ENCODE measurements at places on chromosomes 4 and X.

- DNase-seq = no peak
Observed at GRCh38 chrX:109927663-109928273, 75.1 kb upstream of the TMEM164 start.

DNA sequence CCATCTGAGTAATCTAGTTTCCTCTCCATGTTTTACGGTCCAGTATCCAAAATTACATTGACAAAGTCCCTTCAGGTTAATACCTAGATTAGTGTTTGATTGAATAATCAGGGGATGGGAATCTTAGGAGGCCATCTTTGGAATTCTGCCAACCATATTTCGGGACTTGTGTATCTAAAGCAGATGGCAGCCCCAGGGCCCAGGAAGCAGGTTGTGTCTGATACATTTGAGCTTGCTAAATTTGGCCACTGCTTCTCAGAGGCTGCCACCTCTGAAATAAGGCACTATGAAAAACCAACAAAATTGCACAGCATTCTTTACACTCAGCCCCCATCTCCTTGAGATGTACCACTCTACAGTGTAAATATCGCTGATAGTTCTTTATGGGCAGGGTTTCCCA is 102.1 kb downstream of the ASB9 start:
- DNase-seq = no peak

- DNase-seq = no peak
Observed at GRCh38 chr4:91222014-91222413, 1081.8 kb upstream of the GRID2 start.

- no peak for DNase-seq
Observed at GRCh38 chr4:14289708-14290107, 662.2 kb upstream of the BOD1L1 start.

GRCh38 chr4:180341926-180342325 is 1901.3 kb upstream of the TENM3 start:
- DNase-seq = no peak

- no peak for DNase-seq
Observed at GRCh38 chrX:7485061-7485460, 337.1 kb upstream of the PUDP start.

DNA sequence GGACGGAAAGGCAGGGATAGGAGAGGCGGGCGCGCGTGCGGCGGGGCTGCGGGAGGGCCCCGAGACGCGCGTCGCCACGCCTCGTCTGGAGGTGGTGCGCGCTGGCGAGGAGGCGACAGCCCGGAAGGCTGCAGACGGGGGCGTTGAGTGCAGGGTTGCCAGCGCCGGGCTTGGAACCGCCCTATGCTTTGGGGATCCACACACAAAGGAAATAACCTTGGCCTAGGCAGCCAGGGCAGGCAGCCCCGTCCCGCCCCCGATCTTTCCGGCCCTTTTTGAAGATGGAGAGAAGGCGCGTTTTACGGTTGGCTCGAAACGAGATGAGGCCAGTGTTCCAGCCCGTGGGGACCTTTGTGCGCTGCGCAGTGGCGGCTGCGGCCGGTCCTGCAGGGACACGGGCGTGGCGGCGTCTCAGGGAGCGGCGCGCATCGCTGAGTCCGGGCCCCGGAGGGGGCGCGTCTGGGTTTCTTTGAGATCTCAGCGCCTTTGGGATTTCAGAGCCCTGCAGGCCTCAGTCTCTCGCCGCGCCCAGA is 50.8 kb upstream of the TRIM2 start:
- peak; percentile 62 for DNase-seq

DNA sequence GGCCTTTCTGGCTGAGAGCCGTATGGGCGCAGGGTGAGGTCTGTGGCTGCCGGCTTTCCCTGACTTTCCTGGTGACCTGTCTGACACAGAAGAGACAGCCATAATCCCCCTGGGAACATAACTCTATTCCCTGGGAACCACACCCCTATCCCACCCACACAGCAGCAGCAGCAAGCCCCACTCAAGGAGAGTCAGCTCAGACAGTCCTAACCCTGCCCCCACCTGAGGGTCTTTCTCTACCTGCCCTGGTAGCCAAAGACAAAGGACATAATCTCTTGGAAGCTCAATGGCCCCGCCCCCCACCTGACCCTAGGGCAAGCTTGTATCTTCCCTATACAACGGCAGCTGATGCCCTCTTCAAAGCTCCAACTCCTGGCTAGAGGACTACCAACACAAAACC is 74.6 kb downstream of the PABPC4L start:
- no peak for DNase-seq

DNA sequence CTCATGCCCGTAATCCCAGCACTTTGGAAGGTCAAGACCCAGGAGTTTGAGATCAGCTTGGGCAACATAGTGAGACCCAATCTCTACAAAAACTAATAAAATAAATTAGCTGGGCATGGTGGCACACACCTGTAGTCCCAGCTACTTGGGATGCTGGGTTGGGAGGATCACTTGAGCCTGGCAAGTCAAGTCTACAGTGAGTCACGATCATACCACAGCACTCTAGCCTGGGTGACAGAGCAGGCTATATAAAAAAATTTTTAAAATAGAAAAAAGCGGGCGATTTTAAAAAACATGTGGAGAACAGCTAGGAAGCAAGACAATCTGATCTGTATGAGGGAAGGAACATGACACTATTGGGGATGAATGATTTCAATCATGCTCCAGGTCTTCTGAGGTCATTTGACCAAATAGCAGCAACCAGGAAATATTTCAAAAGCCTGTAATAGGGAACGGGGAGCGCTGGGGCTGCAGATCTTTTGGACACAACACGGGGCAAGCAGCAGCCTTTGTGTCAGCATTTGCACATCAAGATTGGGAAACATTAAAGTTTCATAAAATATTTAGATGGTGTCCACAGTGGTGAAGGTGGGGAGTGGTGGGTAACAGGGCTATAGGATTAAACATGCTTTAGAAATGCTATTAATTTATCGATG is 48.3 kb upstream of the GUCY1A1 start:
- DNase-seq = no peak

GRCh38 chrX:9659571-9660195 is 106.0 kb downstream of the GPR143 start:
- no peak for DNase-seq

DNA sequence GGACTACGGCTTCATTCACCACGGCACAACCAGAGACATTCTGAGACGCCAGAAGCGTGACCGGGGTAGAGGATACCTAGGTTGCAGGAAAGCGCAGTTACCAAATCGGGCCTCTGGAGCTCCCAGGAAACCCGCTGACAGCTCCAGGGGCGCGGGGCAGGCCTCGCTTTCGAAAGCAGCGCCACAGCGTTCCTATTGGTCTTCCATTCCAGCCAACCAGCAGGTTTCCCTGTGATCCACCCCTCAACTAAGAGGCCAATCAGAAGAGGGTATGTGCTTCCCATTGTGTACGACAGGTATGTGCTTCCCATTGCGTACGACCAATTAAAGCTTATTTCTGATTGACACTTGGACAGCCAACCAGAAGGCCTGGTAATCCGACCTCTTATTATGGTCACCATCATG is 14.9 kb downstream of the SNX12 start:
- no peak for DNase-seq

DNA sequence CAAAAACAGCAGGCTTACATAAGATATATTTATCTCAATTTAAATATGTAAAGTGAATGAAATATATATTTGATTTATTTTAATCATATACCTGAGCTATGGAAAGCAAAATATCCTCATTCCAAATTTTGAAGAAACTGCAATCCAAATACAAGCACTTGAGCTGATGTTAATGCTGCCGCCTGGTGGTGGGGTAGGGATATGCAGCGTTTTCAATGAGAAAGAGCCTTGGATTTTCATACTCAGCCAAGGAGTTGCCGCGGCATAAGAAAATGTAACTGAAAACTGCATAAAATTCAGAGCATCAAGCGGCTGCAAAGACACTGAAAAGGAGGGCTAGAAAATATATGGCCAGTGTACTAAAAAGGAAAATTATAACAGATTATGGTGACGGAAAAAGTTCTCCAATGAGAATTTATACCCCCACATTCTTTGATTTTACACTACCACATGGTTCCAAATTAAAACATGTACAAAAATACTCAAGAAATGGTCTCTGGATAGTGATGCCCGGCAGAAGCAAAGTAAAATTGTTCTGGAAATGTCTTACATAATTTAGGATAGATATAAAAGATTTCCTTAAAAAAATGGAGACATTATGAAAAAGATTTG is 660.3 kb upstream of the PITX2 start:
- DNase-seq = peak; percentile 3

GRCh38 chrX:154136627-154137161 is 7.3 kb upstream of the OPN1LW start:
- peak; percentile 88 for DNase-seq

DNA sequence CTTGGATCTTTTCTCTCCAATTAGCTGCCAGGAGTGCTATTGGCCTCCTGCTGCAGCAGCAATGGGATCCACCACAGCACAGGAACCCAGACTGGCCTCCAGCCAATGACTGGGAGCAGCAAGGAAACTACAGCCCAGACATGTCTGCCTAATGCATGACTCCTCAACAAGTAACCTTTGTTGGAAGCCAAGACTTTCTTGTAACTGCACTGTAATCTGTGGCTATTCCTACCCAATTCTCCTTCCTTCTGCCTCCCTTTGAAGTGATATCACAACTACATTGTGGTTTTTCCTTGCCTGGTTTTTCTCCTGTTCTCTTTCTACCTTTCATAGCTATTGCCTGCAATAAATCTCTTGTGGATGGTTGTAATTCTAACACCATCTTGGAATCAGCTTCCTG is 39.8 kb downstream of the SNCA start:
- no peak for DNase-seq

DNA sequence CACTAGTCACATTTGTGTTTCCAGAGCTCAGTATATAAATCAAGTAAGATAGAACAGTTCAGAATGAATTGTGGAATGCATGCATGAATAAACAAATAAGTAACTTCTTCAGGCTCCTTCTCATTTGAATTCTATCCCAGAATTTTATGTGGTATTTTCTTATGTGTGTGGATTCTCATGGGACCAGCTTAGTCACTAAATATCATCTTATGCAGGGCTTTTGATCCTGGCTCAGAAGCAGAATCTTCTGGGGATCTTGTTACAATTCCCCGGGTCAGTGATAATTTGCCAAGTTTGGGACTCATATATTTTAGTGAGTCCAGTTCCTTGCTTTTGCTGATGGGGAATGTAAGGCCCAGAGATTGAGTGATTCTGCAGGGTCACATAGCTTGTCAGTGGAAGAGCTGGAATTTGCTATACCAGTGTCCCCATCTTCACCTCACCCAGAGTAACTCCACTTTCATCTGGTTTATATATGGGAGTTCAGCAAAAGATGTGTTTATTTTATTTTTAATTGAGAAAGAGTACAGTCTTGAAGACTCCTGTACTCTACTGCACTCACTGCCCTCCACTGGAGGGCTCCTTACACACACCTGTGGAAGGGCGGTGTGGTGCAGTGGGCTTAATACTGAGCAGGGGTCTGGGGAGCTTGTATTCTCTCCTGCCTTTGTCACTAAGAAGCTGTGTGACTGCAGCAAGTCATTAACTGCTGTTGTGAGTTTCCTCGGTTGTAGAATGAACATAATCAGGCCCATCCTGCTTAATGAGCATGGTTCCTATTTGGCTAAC is 198.2 kb upstream of the CXorf66 start:
- DNase-seq = no peak

- no peak for DNase-seq
Observed at GRCh38 chr4:156113138-156113765, 159.6 kb upstream of the CTSO start.

- no peak for DNase-seq
Observed at GRCh38 chr4:66052426-66052825, 382.1 kb upstream of the EPHA5 start.

- no peak for DNase-seq
Observed at GRCh38 chr4:155548173-155548572, 118.5 kb upstream of the GUCY1A1 start.

GRCh38 chrX:4182408-4182806 is 469.0 kb upstream of the PRKX start:
- no peak for DNase-seq

GRCh38 chr4:15153662-15154061 is 151.4 kb downstream of the CPEB2 start:
- no peak for DNase-seq

DNA sequence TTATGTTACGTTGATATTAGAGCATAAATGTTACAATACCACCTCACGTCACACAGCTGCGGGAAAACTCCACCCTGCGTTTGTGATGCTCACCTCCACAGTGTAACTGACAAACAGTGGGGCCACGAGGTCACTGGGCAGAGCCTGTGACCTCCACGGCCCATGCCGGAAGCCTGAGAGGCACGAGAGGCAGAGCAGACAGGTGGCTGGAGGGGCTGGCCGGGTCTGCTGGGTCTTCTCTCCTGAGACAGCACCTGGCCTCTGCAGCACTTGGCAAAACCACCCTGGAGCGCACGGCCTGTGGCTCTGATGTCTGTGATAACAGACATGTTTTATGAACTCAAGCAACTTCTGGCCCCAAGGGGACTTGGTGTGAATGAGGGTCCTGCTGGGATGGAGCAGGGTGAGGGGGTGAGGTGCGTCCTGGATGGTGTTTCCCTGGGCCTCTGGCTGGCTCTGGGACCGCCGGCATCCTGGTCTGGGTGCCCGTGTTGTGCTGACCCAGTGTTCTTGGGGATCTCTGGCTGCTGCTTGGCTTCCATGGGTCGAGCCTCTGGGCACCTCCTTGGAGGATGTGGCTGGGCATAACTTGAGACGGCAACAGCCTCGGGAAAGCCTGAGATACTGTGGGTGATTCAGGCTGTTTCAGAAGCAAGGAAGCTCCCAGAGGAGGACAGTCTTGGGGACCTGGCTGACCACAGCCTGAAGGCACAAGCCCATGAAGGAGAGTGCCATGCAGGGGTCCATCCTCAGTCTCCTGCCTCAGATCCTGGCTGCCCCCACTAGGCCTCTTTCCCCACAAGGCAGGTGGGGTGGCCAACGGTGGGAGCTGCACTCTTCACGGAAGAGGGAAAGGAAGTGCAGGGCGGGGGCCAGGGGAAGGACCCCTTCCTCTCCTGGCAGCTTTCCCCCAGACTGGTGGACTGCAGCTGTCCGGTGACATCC is 19.7 kb downstream of the RNF212 start:
- no peak for DNase-seq

GRCh38 chrX:123060986-123061385 is 123.1 kb upstream of the GRIA3 start:
- no peak for DNase-seq

DNA sequence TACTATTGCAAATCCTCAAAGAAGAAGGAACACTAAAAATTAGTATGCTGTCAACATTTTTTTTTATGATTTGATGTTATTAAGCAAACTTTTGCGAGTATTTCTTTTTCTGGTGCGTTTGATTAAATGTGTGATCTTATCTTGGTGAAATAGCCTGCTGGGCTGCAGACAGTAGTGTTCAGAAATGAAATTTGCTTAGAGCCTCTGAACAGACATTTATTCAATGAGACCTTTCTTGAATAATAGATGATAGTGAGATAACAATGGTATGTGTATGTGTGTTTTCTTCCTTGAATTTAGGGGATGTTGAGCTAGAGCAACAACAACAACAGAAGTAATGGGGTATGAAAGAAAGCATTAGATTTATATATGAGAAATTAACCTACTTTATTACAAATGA is 12.7 kb downstream of the ADGRL3 start:
- no peak for DNase-seq

- no peak for DNase-seq
Observed at GRCh38 chrX:30939928-30940327, 50.9 kb upstream of the TAB3 start.

- DNase-seq = no peak
Observed at GRCh38 chr4:101972791-101973190, 182.3 kb downstream of the BANK1 start.

GRCh38 chr4:91527056-91527455 is 776.7 kb upstream of the GRID2 start:
- DNase-seq = no peak

Data from NCI-H1105 (cell line).